ENCODE measurements at places on chromosomes 4 and X.

DNA sequence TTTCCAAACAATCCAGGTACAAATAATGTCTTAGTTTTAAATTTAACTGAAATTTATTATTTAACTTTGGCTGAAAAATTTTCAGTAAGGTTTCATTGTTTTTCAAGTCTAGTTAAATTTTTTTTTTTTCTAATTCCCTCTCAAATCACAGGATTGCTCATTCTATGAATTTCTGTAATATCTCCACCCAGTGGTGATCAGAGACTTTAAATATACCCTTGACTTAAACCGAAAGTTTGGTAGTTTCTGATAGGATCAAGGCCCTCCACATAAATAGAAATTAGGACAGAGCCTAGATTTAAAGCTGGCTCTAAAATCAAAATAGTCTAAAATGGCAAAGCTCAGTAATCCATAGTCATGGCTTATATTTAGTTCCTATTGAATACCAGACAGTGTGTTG is 175.4 kb downstream of the TBCK start:
- no peak for DNase-seq

GRCh38 chrX:83419030-83419792 is 88.9 kb upstream of the POU3F4 start:
- no peak for DNase-seq

- no peak for DNase-seq
Observed at GRCh38 chr4:14182148-14182547, 554.6 kb upstream of the BOD1L1 start.

GRCh38 chrX:77009691-77010090 is 437.5 kb upstream of the FGF16 start:
- DNase-seq, result no peak

GRCh38 chr4:169030562-169030982 is 20.5 kb upstream of the CBR4 start:
- no peak for DNase-seq

DNA sequence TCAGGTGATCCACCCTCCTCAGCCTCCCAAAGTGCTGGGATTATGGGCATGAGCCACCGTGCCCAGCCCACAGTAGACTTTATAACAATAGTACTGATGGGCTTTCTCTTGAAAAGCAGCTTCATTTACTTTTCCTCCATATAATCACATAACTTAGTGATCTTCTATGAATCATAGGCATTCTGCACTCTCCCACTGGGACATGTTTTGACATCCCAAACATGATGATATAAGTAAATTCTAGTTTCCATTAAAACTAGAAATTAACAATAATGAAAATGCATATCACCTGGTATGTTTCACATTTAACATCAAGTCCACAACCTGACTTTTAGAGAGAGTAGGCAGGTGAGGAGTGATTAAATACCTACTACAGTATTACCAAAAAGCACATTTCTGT is 96.5 kb downstream of the CAMK2D start:
- DNase-seq, result no peak

- DNase-seq, result no peak
Observed at GRCh38 chrX:47798861-47799260, 37.8 kb upstream of the ZNF81 start.

DNA sequence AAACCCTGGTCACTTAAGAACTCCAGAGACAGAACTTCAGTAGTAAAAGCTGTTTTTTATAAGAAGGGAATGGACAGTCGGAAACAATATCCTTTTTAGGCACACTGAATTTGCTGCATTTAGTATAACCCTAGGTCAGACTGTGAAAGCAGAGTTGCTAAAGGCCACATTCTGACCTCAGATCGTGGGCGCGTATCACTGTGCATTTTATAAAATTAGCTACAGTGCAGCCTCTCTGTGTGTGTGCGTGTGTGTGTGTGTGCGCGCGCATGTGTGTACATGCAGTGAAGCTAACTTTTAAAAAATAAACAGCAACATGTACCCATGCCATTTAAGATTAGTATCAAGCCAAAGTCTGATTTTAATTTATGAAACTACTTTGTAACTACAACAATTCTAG is 8.0 kb downstream of the ZNF827 start:
- no peak for DNase-seq

- no peak for DNase-seq
Observed at GRCh38 chr4:28481565-28481964, 1620.9 kb downstream of the STIM2 start.

GRCh38 chrX:26649534-26649933 is 433.6 kb downstream of the MAGEB5 start:
- DNase-seq, result no peak

GRCh38 chrX:155877288-155877687 is 3.9 kb upstream of the VAMP7 start:
- DNase-seq, result no peak

- DNase-seq, result no peak
Observed at GRCh38 chr4:179285696-179286095, 1843.5 kb upstream of the AGA start.

- no peak for DNase-seq
Observed at GRCh38 chr4:88195328-88196012, 37.0 kb upstream of the ABCG2 start.

DNA sequence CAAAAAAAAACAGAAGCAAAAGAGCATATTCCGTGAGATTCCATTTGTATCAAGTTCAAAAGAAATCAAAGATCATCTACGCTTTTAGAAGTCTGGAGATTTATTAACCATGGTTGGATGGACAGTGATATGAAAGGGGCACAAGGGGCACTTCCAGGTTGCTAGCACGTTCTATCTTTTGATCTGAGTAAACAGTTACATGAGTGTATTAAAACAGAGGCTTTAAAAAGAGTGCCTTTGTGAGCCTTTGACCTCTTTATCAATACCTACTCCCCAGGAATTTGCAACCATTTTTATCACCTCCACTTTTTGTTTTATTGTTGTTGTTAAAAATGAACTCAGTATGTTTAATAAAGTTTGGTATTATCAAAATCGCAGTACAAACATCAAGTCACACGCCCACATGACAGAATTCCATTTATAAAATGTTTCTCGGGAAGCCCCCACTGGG is 72.4 kb upstream of the UCP1 start:
- DNase-seq, result no peak

DNA sequence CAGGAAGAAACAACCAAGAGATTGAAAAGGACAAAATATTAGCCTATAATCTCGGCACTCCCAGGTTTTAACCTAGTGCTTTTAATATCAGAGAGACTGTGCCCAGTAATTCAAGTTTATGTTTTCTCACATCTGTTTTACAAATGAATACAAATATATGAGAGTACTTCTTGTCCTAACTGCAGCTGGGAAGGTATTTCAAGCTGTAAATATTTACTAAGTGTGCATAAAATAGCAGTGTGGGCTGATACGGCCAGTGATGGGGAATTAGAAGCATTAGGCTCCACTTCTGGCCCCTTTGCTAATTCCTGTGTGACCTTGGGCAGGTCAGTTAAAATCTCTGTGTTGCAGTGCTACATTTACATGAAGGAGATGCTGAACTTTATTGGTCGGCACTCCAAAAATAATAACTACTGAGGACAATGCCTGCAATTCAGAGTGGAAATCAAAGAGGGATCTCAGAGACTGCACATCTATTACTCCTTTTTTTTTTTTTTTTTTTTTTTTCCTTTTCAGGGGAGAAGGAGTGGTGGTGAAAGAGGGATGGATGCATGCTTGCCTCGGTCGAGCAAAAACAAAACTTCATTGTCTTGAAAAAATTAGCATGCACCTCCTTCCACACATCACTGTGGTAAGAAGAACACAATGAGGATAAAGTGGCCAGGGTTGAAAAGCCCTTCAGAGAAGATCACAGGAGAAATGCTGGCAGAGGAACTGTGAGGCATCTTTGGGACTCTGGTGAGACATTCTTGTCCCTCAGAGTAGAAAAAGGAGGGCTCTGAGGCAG is 44.6 kb upstream of the LNX1 start:
- DNase-seq, result no peak

Data from T-helper 22 cell (primary cell).